ENCODE measurements at places on chromosomes 5 and 9. TPM values are rescaled to one million over a fixed set of nuclear protein-coding genes. Genes with fewer than 3 reads are reported as not detected.

LCP2 gene
- 0.26 TPM for total RNA-seq

DDX4 gene
- total RNA-seq = not detected

DNA sequence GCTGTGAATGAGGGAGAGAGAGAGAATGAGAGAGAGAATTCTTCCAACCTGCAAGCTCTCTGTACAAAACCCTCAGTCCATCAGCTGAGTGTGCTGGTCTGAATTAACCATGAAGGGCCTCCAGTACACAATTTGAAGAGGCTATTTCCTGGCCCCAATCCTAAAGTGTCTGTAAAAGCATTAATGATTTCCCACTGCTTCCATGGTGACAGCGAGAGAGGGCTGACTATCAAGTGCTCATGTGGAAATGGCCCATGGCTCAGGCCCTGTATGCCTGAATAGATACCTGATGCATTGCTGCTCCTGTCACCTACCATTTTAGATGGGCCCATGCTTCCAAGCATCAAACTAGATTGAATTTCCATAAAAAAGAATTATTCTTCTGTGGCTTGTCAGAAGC lies 592.4 kb downstream of the KIF4B start:
- no peak for DNase-seq

DNA sequence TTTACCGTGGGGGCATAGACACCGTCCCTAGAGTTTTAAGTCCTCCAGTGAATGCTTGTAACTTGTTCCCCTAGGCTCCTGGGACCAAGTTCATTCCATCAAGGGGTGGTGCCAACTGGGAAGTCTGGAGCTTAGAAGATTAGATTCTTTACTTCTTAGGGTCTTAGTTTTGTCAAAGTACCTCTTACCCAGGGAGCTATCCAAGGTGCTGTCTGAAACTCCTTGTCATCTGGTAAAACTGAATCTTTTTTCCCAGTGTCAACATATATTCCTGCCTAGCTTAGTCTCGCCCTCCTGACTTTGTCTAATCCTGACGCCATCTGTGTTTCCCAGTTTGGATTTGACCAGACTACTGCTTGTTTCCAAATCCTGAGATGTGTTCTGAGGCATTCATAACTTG lies 41.6 kb downstream of the MAMDC2 start:
- no peak for DNase-seq

CDH6 gene
- 1.4 TPM for total RNA-seq

CDX1 gene
- not detected for total RNA-seq

DNA sequence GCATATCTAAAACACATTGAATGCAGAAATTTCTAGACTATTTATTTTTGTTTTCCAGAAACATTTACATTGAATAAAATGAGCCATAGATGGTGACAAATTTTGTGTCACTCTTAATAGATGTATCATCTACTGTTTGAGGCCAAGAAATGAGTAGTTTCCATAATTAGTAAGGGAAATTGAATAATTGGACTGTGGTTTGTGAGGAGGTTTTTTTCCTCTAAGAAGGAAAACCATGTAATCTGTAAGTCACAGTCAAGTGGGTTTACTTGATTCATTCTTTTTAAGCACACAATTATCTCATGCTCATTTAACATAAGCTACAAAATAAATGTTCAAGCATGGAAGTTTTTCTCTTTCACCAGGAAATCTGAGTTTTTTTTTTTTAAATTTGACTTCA lies 876.4 kb downstream of the NR2F1-AS1 start:
- DNase-seq = no peak

DNA sequence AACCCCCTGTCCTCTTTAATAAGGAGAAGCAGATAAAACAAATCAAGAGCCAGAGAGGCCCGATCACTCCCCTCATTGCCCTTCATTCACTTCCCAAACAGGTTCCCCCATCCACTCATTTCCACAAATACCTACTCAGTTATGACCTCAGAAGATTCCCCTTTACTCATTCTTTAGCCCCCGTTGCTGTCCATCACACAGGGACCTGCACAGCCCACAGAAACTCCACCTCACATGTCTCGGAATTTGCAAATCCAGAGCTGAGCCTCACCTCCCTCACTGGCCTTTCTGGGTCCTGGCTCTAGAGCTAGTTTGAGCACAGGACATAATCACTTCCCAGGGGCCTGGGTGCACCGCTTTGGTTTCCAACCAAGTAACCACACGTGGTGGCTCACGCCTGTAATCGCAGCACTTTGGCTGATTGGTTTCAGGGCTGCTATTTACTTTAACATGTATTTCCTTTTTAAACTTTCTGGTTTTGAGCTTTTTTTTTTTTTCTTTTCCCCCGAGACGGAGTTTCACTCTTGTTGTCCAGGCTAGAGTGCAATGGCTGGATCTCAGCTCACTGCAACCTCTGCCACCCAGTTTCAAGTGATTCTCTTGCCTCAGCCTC lies 17.8 kb downstream of the ATP6V0E1 start:
- no peak for DNase-seq

- DNase-seq = peak; percentile 73
These were observed 48.7 kb downstream of the RUSC2 start for GRCh38 chr9:35538361-35539234.

- no peak for DNase-seq
These were observed 18.7 kb upstream of the DCAF12 start for GRCh38 chr9:34145165-34145564.

DNA sequence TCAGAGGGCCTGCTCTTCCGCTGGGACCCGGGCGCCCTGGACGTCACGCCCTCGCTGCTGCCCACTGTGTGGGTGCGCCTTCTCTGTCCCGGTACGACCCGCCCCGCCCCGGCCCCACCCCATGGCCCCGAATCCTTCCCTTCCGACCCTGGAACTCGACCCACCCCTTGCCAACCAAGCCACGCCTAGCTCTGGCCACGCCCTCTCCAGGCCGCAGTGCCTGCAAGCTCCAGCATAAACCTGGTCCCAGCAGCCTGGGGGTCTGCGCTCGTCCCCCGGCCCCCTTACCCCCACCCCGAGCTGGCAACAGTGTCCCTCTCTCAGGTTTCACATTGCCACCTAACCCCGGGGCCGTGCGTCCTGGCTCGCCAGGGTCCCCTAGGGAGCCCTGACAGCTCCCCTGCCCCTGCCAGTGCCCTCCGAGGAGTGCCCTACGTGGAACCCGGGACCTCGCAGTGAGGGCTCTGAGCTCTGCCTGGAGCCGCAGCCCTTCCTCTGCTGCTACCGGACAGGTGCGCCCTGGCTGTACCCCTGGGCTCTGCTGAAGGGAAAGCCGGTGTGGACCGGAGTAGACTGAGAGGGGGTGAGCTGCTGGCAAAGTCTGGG lies 3.4 kb downstream of the ADGRD2 start:
- DNase-seq = no peak

DNA sequence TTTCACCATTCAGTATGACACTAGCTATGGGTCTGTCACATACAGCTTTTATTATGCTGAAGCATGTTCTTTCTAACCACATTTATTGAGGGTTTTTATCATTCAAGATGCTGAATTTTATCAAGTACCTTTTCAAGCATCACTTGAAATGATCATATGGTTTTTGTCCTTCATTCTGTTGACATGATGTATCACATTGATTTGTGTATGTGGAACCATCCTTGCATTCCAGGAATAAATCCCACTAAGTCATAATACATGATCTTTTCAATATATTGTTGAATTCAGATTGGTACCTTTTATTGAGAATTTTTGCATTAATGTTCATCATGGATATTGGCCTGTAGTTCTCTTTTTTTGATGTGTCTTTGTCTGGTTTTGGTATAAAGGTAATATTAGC lies 317.4 kb downstream of the NNT start:
- no peak for DNase-seq

DNA sequence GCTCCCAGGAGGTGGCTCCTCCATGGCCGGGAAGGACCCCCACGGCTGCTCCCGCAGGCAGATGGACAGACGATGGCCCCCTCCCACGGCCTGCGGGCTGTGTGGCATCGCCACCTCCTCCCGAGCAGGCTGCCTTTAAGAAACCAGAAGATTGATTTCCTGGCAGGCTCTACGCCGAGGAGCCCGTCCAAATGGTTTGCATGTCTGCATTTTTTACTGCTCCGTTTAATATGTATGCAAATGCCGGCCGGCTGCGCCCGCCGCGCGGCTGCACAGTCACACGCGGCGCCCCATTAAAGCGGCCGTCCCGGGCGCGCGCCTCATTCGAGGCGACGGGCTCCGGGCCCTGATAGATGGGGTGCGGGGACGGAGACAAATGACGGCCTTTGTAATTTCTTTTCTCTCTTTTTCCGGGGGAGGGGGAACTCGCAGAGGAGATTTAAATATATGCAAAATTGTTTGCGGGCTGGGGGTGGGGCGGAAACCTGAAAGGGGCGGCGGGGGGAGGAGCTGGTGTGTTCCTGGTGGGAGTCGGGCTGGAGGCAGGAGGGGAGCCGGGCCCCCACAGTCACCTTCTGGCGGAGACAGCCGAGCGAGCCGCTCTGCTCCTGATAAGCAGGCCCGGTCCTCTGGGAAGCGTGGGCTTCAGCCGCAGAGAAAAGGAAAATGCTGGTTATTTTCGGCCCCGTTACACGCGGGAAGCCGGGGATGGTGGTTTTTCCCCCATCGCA lies 158.7 kb upstream of the IER5L start:
- peak; percentile 67 for DNase-seq

DNA sequence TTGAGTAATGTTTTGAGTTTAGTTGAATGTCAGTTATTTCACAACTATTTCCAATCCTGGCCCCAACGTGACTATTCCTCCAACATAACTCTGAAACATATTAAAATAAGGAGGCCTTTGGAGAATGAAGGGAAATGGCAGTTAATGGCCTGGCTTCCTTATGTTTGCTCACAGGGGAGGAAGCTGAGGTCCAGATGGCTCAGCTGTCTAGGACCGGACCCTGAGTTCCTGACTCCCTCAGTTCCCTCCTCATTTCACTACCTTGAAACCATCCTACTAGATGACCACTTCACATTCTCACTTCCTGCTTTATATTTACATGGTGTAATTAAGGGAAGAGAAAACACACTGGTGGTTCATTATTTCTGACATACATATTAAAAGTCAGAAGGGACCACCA lies 6.6 kb downstream of the OTULINL start:
- no peak for DNase-seq

GRCh38 chr5:142780871-142781270 lies 10.7 kb downstream of the ARHGAP26 start:
- DNase-seq = no peak

DNA sequence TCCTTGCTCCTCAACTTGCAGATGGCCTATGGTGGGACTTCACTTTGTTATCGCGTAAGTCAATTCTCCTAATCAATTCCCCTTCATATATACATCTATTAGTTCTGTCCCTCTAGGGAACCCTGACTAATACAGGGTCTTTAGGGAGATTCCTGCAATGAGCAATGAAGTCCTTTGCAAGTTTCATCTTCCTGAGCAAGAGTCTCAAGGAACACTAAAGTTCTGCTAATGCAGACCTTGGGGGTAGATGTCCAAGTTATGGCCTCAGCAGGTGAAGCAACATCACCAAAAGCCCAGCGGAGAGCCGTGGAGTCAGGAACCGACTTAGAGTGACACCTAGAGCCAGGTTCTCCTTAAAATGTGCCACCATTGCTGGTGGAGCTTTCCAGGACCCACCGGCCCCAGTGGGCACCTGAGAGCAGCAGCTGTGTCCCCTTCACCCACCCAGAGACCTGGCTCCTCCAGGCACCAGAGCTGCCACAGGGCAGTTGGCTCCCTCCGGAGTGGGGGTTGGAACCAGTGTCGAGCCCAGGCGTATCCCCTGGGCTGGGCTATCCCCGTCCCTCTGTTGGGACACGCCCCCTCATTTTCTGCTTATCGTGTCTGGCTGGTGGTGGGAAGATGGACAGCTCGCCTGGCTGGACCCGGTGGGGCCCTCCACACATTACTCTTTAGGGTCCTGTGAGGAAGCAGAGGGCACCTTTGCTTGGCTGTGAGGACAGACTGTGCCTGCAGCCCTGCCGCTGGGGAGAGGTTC lies 10.9 kb upstream of the FCN1 start:
- DNase-seq = no peak

- no peak for DNase-seq
These were observed 97.9 kb downstream of the CRB2 start for GRCh38 chr9:123453831-123454321.

DNA sequence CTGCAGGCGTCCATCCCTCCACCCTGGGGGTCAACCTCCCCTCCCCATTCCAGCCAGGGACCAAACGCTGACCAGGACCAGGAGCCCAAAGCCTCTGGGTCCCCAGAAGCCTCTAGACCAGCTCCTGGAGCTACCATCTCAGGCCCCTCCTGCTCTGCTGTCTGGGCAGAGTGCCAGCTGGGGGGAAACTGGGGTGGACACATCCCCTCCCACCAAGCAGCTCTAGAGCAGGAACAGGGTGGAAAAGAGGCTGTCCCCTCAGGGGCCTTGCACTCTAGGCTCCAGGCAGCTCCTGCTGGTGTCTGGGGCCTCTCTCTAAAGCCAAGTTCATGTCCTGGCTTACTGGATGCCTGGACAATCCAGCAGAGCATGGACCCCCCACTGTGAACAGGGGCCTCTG lies 4.4 kb downstream of the SSNA1 start:
- no peak for DNase-seq

GRCh38 chr9:121633119-121633714 lies 18.2 kb upstream of the DAB2IP start:
- DNase-seq = no peak

GRCh38 chr5:72324189-72324825 lies 4.1 kb downstream of the PTCD2 start:
- no peak for DNase-seq

- no peak for DNase-seq
These were observed 41.1 kb downstream of the F2R start for GRCh38 chr5:76757049-76757448.

- no peak for DNase-seq
These were observed 16.9 kb upstream of the CPLX2 start for GRCh38 chr5:175854231-175855040.

DNA sequence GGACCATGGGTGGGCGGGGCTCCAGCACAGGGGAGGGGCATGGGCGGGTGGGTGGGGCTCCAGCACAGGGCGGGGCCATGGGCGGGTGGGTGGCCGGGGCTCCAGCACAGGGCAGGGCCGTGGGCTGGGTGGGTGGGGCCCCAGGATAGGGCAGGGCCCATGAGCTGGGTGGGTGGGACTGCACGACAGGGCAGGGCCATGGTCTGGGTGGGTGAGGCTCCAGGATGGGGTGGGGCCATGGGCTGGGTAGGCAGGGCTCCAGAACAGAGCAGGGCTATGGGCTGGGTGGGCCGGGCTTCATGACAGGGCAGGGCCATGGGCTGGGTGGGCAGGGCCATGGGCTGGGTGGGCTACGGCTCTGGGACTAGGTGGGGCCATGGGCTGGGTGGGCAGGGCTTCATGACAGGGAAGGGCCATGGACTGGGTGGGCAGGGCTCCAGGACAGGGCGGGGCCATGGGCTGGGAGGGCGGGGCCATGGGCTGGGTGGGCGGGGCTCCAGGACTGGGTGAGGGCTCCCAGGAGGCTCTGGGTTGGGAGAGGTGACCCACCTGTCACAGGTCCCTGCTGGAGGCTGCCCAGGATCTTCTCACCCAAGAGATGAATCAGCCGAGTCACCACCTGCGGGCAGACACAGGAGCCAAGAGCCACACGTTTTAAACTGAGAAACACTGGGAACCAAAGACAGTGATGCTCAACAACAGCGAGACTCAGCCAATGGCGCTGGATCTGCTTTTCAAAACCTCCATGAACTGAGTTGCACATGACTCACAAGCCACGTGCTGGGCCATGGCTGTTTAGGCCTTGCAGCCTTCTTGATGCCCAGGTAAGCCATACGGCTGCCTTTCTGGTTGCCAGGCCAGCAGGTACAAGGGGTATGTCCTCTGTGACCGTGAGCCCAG lies 33.6 kb upstream of the NSMF start:
- no peak for DNase-seq

SAXO1 gene
- not detected for total RNA-seq

INSL4 gene
- not detected for total RNA-seq

Data from H1 (cell line).